ENCODE measurements at places on chromosomes 16 and 17.

- no peak for DNase-seq
Measured at GRCh38 chr16:31505483-31505882, 2.7 kb downstream of the RUSF1 start.

- no peak for DNase-seq
Measured at GRCh38 chr17:4072487-4073157, 70.2 kb downstream of the ZZEF1 start.

DNA sequence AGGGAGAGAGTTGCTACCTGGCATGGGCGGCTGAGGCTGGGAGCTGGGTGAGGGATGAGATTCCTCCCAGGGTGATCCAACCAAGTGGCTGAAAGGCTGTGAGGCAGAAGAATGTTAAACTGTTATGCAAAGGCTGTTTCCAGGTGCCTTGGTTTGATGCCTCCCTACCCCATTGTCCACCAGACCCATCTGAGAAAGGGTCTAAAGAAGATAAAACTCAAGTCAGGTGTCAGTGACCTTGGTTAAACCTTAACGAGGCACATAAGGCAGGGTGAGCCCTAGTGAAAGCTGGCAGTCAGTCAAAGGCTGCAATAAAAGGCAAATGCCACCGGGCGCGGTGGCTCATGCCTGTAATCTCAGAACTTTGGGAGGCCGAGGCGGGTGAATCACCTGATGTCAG, 23.8 kb downstream of the LDHD start:
- no peak for DNase-seq

GRCh38 chr17:42639525-42640113, 19.5 kb upstream of the TUBG2 start:
- DNase-seq, result no peak

- DNase-seq, result no peak
Measured at GRCh38 chr17:44005527-44006271, 1.3 kb downstream of the NAGS start.

Data from stimulated activated CD4-positive, alpha-beta T cell treated with anti-CD3 and anti-CD28 coated beads, Interleukin-15, amount 100 ng/mL, for 1 hour (primary cell).